ENCODE measurements at places on chromosomes 16 and 17.

DNA sequence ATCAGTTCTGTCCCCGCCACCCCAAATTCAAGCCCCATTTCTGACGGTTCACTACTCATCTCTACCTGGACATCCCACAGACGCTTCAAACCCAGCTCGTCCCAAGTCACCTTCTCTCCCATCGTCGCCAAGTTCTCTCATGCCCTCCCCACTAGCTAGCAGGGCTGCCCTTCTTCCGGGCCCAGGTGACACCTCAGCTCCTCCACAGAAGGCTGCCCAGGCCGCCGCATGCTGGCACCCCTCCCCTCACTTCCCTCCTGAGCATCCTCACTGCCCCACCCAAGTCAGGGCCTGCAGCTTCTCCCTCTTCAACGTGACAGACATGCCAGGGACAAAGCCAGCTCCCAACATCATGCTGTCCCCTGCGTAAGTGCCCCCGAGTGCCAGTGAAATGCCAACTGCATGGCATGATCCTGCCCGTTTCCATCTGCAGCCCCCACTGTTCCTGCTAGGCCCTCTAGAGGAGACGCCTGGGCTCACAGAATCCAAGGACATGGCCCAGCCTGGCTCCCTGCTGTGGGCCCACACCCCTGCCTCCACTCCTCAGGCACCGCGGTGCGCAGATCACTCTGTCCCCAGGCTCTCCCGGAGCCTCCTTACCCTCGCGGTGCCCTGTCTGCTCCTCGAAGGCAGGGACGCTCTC, 5.9 kb downstream of the CYB561 start:
- no peak for DNase-seq

DNA sequence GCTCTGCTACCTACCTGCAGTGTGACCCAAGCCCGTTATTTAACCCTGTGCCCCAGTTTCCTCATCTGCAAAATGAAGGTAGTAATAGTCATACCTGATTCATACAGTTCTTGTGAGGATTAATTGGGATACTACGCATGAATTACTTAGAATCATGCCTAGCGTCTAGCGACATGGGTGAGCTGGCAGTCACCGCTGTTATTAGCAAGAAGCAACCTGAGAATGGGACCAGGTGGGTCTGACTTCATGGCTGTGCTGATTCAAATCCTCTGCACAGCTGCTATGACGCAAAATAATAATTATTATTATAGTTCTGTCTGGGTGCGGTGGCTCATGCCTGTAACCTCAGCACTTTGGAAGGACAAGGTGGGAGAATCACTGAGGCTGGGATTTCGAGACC, 7.9 kb downstream of the SOCS1 start:
- no peak for DNase-seq

DNA sequence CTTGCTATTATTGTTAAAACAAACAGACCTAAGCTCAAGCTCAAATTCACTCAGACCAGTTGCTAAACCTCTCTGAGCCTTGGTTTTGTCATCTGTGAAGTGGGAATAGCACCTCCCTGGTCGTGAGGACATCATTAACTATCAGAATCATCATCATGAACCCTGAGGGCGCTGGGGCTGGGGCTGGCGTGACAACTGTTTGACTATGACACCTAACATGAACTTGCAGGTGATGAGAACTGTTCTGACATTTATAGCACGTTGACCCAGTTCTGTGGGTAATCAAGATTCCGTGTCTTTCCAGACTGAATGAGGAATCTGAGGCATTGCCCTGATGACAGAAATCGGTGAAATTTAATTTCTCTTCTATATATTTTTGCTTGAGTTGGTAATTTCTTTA, 71.3 kb upstream of the CDH5 start:
- DNase-seq: no peak

- DNase-seq: no peak
These were observed 9.6 kb upstream of the RNF112 start for GRCh38 chr17:19401321-19402010.

DNA sequence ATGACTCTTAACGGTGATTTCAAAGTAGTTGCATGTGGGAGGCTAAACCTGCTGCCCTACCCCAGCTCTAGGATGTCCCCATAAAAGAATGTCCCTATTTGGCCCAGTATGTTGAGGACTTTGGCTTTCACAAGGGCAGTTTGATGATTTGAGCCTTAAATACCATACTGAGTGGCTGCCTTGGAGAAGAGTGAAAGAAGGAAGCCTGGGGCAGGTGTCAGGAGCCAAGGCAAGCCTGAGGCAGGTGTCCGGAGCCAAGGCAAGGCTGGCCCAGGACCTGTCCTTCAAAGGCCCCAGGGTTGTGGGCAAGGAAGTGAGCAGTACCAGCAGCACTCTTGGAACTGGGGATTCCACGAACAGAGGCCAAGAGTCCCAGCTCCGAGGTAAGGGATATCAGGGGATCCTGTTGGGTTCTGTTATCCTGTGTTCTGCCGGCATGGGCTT, 18.6 kb downstream of the ST6GALNAC2 start:
- DNase-seq: no peak

GRCh38 chr17:79808763-79809529, 12.1 kb upstream of the CBX8 start:
- DNase-seq: no peak

GRCh38 chr16:53089434-53090285, 34.9 kb downstream of the CHD9 start:
- no peak for DNase-seq

GRCh38 chr17:71032746-71033273, 863.5 kb downstream of the KCNJ2 start:
- DNase-seq: no peak

DNA sequence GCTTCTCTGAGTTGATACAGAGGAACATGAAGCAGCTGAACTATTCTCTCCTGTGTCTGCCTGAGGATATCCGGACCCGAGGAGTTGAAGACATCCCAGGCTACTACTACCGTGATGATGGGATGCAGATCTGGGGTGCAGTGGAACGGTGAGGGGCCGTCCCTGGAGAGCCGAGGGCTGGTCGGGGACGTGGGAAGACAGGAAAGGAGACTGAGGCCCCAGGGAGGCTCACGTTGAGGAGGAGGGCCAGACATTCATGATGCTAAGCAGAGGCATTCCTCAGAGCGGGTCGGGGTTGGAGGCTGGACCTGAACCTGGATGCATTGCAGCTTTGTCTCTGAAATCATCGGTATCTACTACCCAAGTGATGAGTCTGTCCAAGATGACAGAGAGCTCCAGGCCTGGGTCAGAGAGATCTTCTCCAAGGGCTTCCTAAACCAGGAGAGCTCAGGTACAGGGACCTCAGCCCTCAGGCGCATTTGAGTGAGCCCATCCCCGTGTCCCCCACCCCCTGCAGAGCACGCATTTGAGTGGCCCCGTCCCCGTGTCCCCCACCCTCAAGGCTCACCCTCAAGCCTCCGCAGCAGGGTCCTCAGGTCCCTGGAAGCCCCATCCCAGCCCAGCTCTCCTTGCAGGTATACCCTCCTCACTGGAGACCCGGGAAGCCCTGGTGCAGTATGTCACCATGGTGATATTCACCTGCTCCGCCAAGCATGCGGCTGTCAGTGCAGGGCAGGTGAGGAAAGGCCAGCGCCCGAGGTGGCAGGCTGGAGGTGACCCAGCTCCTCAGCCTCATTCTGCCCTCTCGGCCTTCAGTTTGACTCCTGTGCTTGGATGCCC, 8.3 kb downstream of the ALOX15B start:
- no peak for DNase-seq

DNA sequence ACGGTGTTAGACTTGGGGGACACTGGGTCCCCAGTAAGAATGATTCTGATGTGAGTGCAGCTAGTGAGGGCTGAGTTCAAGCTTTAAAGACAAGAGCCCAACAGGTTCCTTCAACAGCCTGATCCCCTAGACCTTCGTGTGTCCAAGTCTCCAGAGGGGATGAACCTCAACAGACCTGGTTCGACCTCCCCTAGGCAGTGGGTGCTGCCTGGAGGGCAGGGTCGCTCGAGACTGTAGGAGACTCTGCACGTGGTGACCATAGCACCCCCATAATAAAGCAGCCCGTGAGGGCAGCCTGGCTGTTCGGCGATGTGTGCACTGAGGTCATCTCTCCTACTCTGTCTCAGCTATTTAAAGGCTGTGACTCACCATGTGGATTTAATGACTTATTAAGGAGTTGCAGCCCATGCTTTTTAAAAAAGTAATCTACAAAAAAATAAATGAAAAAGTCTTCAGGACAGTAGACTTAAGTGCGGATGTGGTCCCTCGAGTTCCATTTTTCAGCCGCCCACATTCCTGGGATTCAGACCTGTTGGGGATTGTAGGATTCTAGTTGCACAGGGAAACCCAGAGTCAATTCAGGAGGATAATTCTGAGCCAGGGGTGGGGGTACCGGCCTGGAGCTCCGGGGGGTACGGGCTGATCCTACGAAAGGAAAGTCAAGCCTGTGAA, 23.4 kb upstream of the METRNL start:
- DNase-seq: no peak

DNA sequence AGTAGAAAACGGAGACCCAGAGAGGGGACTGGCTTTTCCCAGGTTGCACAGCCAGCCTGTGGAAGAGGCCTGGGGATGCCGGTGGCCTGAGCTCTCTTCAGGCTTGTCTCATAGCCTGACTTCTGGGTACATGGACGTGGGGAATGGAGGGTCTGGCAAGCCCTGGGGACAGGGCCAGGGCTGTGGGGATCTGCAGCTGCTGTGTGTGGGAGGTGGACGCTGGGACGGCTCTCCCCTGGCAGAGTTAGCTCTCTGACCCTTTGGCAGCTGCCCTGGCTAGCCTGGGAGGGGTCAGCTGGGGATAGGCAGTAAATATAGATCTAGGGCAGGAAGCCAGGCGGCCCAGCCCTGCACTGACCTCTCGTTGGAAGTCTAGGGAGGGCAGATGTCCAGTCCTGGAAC, 20.5 kb downstream of the SLC4A1 start:
- DNase-seq: no peak

GRCh38 chr16:19485611-19486010, 36.3 kb downstream of the GDE1 start:
- DNase-seq: no peak

GRCh38 chr17:82339634-82340580, 6.3 kb upstream of the SECTM1 start:
- no peak for DNase-seq

- no peak for DNase-seq
These were observed 5.4 kb downstream of the ABCA9 start for GRCh38 chr17:69055334-69055733.

DNA sequence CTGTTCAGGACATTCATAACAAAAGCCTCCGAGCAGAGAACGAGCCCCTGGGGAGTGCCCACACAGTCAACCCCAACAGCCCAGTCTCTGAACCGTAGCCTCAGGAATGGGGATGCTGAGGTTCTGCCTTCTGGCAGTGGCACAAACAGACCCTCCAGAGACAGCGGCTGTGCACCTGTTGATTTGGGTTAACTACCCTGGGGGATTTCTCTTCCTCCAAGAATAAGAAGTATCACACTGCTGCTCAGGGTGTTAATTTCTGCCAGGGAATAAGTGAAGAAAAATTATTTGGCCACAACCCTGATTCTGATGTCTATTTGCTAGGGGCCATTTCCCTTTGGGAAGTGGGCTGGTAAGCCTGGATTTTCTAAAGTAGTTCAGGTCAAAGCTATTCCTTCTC, 51.0 kb upstream of the PIRT start:
- no peak for DNase-seq

DNA sequence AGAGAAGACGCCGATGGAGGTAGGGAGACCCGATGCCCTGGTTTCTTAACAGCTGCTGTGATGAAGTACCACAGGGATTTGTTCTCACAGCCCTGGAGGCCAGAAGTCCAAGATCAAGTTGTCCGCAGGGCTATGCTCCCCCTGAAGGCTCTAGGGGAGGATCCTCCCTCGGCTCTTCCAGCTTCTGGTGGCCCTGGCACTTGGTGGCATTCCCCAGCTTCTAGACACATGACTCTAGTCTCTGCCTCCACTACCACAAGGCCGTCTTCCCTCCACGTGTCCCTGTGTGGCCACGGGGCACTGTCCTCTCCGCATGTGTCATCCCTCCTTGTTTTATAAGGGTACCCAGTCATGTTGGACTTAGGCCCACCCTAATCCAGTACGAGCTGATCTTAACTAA, 375.2 kb downstream of the SLC39A11 start:
- DNase-seq: no peak

- no peak for DNase-seq
These were observed 5.8 kb upstream of the GNA13 start for GRCh38 chr17:65062171-65062915.

- no peak for DNase-seq
These were observed 83.7 kb downstream of the PGS1 start for GRCh38 chr17:78462148-78462547.

DNA sequence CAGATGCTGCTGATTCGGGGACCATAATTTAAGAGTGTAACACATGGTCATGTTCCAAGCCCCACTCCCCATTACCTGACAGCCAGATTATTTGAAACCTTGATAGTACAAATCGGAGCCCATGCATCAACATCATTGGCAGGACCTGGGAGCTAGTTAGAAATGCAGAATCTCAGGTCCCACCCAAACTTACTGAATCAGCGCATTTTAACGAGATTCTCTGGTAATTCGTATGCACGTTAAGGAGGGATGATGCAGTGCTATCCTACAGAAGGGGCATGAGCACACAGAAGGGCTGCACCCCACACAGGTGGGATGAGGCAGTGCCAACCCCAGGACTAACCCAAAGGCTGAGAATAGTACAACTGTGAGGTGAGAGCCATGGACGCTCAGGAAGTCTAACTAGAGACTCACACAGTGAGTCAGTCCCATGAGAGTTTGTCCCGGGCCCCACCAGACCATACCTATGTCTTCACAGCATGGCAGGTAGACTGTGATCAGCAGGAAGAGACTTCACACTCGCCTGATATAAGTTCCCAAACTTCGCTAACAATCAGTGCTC, 64.9 kb downstream of the ZNF18 start:
- no peak for DNase-seq
